ENCODE measurements at places on chromosomes 16 and 17.
A peak's percentile ranks its signal among the peaks of the same experiment; 100 is the strongest.

- no peak for DNase-seq
Measured at GRCh38 chr16:57405097-57405496, 530 bp downstream of the CCL17 start.

GRCh38 chr16:9003763-9004162 lies 40.1 kb upstream of the USP7 start:
- DNase-seq: no peak

DNA sequence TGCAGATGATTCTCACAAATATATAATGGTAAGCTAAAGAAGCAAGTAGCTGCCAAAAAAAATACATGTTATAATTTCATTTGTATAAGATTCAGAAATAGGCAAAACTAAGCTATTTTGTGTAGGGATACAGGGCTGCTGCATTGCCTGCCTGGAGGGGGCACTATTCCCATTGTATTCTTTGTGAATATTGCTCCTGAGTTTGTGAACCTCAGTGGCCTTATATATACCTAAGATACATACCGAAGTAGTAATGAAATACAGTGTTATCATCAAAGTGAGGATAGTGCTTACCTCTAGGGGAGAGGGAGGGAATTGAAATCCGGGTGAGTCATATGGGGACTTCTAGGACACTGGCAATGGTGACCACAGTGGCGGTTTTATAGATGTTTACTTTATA lies 53.5 kb downstream of the C17orf58 start:
- DNase-seq: peak; percentile 39

- DNase-seq: no peak
Measured at GRCh38 chr17:19284005-19284959, 47.1 kb downstream of the EPN2 start.

DNA sequence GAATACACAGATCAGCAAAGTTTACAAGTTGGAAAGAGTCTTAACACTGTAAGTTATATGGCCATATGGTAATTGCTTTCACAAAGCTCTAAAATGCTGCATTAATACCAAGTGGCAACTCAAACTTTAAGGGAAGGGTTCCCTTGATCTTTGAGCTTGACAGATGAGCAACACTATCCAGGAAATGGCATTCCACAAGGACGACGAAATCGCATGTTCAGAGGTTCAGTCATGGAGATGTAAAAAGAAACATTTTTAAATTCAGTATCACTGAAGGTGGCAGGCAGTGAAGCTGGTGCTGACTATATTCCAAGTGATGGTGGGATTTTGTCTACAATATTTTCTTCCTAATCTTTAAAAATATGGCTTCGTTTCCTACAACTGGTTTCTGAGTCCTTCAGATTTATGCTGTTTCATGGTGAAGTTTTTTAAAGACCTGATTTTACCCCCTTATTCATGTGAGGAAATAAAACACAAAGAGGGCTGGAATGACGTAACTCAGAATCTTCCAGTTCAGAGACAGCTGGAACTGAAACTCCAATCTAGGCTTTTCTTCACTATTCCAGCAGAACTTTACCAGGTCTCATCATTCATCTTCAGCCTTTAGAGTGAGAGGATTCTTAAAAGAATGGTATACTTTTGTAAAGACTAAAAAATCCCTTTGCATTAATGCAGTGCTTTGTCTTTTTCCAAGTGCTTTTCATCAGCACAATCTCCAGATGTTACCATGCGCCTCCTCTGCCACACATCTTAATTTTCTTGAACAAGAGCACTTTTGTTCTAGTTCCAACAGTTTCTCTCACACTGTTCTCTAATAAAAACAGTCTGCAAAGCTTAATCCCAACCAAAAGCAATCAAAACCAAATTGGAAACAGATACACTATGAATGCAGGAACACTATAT lies 20.2 kb downstream of the CHCT1 start:
- DNase-seq: no peak

DNA sequence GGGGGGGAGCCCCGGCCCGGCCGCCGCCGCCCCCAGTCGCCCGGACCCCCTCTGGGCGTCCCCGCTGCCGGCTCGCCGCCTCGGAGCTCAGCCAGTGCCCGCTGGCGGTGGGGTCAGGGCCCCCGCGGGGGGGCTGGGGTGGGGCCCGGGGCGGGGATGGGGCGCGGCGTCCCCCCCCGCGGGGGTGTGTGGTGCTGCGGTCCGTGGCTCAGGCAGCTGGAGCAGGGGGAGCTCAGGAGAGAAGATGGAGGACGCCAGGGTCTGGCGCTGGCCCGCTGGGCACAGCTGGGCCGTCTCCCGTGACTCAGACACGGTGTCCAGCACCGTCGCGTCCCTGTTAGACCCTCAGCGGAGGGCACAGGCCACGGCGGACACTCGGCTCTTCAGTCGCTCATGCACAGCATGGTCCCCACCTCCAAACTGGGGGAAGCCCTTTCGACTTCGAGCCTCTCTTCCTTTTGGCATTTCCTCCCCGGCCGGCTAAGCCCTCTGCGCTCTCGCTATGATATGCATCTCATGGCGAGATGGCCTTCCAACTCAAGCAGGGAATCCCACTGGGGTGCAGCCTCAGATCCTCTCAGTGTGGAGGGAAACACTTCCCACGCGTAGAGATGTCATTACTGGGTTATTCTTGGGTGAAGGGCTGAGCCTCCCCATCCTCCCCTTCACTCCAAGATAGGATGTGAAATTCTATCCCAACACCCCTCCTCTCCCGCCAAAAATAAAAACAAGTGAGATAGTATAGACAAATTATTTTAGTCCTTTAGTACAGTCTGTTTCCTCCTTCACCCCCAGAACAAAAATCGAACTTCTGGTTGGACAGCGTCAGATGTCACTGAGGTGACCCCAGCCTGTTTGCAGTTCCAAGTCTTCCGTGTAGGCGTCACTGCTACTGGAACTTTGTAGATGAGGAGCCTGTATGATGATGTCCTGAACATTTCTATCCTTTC lies 522 bp upstream of the VEZF1 start:
- peak; percentile 69 for DNase-seq
